ENCODE measurements at places on chromosomes 5 and 9.

DNA sequence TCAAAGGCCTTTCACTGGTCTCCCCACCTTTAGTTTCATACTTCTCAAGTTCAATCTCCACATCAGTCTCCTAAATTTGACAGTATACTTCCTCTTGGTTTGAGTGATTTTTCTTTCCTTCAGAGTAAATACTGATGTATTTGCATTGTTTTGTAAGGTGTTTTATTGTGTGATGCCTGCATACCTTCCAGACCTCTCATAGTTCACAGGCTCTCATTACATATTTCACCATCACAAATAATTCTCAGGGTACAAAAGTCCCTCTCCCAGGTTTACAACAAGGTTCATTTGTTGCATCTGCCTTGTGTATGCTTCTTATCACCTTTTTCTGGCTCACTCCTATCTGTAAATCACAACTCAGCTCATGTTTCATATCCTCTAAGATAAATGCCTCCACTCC is 22.2 kb upstream of the TUSC1 start:
- no peak for DNase-seq

- DNase-seq = no peak
Measured at GRCh38 chr5:18117968-18118367, 483.7 kb downstream of the TAF11L14 start.

DNA sequence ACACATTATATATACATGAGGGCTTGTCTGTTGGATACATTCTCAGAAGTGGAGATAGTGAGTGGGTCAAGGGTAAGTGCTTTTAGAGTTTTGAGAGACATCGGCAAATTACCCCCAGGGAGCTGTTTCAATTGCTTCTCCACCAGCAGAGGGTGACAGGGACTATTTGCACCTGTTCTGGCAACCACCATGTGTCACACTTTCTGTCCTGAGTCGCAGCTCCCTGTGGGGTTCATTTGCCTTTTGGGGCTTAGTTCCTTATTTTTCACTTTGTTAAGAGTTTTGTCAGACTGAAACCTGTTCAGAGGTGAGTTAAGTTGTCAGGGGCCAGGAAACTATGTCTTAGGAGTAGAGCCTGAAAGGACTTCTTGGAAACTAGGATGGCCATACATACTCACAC is 20.1 kb upstream of the SLC36A1 start:
- no peak for DNase-seq

- no peak for DNase-seq
Measured at GRCh38 chr9:134886413-134886913, 5.9 kb downstream of the FCN2 start.

DNA sequence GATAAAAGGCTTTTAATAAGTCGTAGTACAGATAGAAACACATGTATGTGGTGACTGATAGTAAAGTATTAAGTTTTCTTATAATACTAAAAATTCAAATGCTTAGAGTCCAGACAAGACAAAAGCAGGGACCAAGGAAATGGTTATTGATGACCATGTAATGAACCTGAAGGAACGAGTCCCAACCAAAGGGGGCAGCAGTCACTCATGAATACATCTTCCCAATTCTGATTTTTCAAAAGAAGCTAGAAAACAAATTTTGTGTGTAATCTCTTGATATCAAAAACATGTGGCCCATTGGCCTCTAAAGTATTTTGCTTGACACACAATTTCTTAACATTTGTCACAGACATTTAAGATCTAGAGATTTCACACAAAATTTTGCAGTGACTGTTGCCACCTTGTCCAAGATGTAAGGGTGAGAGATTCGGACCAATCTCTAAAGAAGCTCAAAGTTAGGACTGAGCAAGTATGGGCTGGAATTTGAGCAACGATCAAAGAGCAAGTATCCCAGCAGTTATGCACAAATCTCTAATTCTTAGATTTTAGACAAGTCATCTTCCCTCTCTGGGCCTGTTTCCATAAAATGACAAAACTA is 66.8 kb downstream of the ARL15 start:
- peak; percentile 58 for DNase-seq

DNA sequence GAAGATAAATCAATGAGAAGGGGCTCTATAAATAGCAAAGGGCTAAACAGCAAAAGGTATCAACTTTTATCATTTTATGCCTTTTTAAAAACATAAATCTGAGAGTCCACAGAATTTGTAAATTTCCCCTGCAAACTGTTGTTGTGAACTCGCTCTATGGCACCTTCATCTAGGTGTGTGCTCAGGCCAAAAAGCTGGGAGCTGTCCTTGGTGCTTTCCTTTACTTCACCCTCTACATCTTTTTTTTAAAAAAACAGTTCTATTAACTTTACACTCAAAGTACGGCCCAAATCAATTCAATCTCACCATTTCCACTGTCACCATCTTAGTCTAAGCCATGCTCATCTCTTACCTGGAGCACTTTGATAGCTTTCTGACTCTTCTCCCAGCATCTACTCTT is 108.2 kb upstream of the GPR151 start:
- DNase-seq = no peak

- DNase-seq = no peak
Measured at GRCh38 chr5:67799732-67800234, 415.8 kb upstream of the PIK3R1 start.

DNA sequence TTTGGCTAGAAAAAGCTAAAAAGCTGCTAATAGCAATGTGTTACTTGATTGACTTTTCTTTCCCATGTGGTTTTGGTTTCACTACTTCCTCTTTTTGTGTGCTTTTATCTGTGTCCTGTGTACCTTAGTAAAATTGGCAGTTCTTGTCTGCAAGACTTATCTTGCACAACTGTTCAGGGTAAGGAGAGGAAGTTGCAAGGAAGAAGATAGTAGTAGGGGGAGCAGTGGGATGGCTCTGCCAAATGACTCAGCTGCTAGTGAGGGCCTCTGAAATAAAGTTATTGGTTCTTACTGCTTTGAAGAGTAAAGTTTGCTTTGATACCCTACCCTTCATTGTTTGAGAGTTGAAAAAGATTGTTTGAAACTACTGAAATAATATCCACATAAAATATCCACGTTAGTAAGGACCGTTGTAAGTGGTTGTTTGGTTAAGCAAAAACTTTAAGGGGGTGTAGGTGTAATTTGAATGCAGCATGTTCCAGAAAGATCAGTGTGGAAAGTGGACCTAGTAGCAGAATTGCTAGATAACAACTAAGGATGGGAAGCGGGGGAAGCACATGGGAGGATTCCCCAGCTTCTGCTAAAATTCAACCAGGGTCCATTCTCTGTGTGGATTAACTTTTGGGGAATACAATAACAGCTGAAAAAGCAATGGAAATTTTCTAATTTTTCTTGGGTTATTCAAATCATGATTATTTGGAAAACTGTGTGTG is 123.5 kb downstream of the SCAMP1 start:
- DNase-seq = peak; percentile 45

DNA sequence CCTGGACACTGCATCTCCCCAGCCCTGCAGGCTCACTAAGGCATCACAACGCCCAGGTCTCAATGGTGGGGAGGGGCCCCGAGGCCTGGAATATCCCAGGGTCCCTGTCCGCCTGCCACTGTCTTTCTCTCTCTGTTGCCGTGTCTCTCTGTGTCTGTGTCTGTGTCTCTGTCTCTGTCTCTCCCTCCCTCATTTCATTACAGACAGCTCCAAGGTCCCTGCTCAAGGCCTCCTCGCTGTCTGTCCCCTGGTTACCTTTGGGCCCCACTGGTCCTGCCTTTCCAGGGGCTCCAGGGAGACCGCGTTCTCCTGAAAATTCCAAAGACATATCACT is 3.2 kb downstream of the FCN1 start:
- DNase-seq = no peak

DNA sequence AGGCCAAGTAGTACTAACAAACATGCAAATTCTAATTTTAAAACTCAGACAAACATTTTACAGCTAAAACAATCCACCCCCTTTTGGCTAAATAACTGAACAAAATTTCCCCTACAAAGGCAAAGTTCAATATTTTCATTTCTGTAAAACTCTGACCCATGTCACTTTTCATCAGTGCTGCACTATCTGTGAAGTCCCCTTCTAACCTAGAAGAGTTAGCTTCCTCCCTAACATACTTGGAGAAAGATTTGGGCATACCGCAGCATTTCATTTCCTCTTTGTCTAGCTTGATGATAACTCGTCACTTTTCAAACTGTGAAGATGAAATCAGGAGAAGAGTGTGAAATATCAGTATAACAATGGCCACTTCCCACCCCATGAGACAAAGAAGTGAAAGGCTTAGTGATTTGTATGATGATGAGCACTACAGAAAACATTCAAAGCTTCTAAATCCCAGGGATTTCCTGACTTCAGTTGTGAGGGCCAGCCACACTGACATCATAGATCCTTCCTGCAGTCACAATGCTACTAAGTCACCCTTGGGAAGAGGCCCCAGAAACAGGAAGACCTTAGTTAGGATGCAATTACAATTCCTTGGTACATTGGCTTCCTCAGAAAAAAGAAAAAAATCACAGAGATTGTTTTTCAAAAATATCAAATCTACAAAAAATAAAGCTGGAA is at the start of gene FAM81B:
FAM81B (plus strand) TSS at position 555 of the 681 bp plus-strand sequence; CDS start at position 579, 24 bp downstream.
- peak; percentile 11 for DNase-seq

- DNase-seq = no peak
Measured at GRCh38 chr5:133482028-133482427, 130.3 kb downstream of the FSTL4 start.

DNA sequence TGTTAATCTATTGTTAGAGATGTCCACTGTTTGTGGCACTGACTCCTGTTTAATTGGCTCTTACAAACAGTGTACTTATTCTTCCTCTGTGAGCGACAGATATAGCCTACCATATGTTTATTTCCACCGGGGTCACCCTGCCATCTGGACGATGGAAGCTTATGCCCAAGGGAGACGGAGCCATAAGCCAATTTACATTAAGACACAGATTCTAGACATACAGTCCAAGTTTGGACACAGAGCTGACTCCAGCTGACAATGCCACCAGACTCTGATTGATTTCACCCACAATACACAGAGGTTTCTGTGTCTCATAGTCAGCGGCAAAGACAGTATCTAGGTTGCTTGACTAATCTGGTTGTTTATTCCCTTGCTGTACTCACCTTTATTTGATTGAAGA is 198.9 kb downstream of the ENC1 start:
- DNase-seq = no peak

DNA sequence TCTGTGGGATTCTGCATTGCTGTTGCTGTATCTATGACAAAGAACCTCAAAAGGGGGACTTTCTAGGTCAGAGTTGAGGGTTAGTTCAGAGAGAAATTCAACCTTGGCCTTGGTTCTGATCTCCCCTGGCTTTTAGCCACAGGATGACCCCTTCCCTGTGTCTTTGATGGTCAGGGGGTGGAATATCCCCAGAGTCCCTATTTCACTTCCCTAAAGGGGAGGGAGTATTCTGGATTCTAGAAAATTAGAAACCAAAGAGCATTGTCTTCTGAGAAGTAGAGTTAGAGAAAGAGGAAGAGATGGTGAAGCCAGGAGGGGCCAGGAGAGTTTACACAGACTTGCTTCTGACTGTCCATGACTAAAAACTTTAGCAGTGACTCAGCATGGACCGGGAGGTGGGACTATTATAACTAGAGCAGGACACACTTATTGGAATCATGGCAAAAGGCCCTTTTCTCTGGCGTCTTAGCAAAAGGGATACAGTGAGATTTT is 56.2 kb upstream of the LPAR1 start:
- peak; percentile 68 for DNase-seq

DNA sequence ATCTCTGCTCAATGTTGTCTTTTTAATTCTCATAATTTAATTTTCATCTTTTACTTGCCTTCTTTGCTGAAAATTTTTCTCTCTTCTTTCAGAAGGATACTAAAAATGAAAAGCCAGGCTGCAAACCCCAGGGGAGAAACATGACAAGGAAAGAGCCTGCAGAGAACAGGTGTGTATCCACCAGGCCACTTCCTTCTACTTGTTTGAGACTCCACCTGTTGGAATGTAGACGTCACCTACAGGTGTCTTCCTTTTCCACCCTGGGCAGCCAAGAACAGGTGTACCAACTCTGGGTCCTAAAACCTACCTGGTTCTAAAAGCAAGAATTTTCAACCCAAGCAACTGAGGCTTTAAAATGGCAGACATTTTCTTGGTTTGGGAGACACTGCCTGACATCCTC is 166.8 kb downstream of the ATP10B start:
- DNase-seq = no peak

DNA sequence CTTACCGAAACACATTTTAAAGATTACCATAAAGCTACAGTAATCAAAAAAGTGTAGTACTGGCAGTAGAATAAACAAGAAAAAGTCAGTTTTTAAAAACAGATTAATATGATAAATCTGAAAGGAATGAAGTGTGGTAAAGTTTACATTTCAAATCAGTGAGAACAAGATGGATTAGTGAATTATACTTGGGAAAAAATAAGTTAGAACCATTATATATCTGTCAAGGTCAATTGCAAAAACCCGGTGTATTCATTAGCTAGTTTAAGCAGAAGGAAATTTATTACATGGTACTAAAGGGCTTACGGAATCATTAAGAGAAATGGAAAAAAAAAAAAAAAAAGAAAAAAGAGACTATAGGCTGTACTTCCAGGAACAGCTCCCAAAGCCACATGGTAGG is 164.3 kb downstream of the MUSK start:
- no peak for DNase-seq

- no peak for DNase-seq
Measured at GRCh38 chr9:137303893-137304382, 1.9 kb upstream of the NRARP start.

GRCh38 chr5:15013654-15014463 is 142.3 kb upstream of the ANKH start:
- DNase-seq = peak; percentile 83

GRCh38 chr9:79014929-79015699 is 556.7 kb upstream of the TLE4 start:
- no peak for DNase-seq

- no peak for DNase-seq
Measured at GRCh38 chr9:125561509-125562148, 145.4 kb downstream of the MAPKAP1 start.

GRCh38 chr5:168481330-168481788 is 4.9 kb upstream of the RARS1 start:
- DNase-seq = no peak

DNA sequence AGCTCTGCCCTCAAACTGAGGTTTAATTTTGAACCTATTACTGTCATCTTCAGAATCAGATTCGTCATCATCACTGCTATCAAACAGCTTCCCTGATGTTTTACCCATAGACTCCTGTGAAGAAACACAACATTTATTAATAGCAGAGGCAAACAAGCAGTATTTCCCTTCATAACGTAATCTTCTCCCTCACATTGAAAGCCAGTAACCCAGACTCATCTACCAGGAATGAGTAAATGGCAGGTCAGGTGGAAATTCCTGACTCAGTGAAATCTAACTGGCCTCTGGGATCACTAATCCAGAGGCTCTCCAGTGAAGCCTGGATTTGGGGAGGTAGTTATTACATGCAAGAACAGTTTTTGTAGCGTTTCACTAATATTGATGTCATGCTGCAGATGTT is 14.6 kb downstream of the NOL8 start:
- no peak for DNase-seq

- DNase-seq = no peak
Measured at GRCh38 chr9:107557236-107557990, 67.8 kb upstream of the KLF4 start.

GRCh38 chr5:134692722-134693121 is 44.1 kb downstream of the SEC24A start:
- DNase-seq = no peak
